Upper lobe of left lung (tissue), 6 donors: ENCODE measurements at places on chromosomes 12 and 14.

DNA sequence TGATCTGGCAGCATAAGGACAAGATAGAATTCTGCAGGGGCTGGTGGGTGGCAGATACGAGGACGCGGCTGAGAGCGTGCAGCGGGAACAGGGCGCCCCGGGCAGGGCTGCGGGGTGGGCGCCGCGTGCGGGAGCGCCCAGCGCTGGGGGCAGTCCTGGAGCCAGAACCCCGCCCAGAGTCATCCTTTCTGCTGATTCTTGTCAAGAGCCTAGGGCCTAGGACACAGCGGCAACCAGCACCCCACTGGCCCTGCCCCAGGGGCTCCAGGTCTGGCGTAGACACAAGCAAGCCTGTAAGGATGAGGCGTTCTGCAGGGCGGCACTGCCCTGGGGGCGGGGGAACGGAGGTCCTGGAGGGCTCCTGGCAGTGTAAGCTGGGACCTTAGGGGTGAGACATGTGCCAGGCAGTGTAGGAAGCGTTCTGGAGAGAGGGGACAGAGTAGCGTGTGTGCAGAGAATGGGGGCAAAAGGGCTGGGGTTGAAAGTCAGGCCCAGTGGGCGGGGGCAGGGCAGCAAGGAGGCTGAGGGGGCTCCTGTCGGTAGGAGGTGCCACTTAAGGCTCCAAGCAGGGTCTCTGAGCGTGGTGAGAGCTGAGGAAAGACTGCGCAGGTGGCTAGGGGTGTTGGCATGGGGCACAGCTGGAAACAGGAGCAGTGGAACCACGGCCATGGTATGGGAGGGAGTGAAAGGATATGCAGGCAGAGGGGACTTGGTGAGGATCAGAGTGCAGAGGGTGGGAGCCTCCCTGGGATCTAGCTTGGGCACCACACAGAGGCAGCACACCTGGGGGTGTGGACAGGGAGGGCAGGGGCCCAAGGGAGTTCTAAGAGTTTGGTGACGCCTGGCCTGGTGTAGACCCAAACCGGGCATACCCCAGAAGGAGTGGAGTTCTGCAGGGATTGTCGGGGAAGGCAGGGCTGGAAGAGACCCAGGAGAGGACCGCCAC, 845 bp upstream of the AHNAK2 start:
- H3K4me1 ChIP-seq = peaks cover 55% of the 10 kb centered on the region
- peak; percentile 83 for DNase-seq

GRCh38 chr12:88544991-88545980, 35.0 kb downstream of the KITLG start:
- no peak for DNase-seq
- no peak overlapping the region for H3K27ac ChIP-seq
- no peak overlapping the region for H3K4me3 ChIP-seq
- H3K27me3 ChIP-seq = no peaks in the 10 kb centered on the region
- no peaks in the 10 kb centered on the region for H3K36me3 ChIP-seq

DNA sequence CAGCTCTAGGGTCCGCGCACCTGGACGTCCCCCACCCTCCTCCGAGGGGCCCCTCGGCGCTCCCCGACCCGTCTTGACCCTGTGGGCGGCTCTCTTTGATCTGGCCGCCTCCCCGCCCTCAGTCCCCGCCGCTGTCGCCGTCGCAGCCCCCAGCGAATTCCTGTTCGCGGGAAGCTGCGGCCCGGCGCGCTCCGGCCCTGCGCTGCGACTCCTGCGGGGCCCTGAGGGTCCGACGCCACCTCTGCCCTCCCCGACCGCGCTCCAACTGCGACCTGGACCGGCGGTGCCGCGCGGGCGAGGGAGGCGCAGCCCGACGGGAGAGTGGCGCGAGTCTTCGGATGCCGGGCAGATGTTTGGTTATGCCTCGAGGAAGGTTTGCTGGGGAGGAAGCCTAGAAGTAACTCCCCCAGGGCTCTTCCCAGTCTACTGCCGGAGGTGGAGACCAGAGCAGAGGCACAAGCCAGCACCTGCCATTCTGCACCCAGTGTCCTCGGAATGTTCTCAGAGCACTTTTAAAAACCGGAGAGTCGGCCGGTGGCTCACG, 440 bp upstream of the ISM2 start:
- no peak overlapping the region for H3K27ac ChIP-seq
- H3K4me3 ChIP-seq = peak overlapping the region; percentile 63
- H3K27me3 ChIP-seq = peaks cover 16% of the 10 kb centered on the region
- no peaks in the 10 kb centered on the region for H3K36me3 ChIP-seq
- peaks cover 12% of the 10 kb centered on the region for H3K4me1 ChIP-seq
- no peak for DNase-seq

DNA sequence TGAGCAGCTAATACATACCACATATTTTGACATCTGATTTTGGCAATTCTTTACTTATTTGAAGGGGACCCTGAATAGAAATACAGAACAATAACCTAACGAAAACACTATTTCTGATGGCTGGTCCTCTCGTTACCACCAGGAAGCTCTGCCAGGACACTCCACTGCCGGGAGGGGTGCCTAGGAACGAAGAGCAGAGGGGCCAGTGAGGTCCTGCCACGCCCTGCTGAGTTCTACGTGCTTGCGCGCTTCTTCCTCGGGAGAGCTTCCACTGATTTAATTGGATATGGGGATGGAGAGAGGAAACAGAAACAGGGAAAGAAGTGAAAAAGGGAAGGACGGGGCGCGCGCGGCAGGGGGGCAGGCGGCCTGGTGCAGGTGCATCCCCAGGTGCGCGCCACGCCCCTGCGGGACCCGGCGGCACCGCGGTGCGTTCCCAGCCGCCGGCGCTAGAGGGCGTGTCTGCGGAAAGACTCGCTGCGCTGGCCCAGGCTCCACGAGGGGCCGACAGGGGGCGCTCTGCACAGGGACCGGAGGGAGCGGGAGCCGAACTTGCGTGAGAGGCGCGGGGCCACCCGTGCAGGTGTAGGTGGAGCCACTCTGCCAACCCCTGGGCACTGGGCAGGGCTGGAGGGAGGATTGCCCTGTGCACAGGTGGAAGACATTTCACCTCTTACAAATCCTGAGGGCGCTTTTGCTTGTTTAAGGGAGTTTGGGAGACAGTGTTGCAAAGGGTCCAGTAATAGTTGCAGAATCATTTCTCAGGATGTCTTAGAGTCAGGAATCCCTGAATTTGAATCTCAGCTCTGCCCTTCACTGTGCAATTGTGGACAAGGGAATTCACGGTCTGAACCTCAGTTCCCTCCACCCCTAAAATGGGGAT, 986.3 kb upstream of the TMEM132C start:
- DNase-seq = peak; percentile 94
- H3K4me3 ChIP-seq = no peak overlapping the region
- H3K4me1 ChIP-seq = no peaks in the 10 kb centered on the region
- no peak overlapping the region for H3K27ac ChIP-seq
- no peaks in the 10 kb centered on the region for H3K27me3 ChIP-seq
- no peaks in the 10 kb centered on the region for H3K36me3 ChIP-seq

- no peak overlapping the region for H3K4me3 ChIP-seq
- no peaks in the 10 kb centered on the region for H3K36me3 ChIP-seq
- no peaks in the 10 kb centered on the region for H3K27me3 ChIP-seq
- no peaks in the 10 kb centered on the region for H3K4me1 ChIP-seq
Measured at GRCh38 chr14:66295386-66295785, 190.8 kb upstream of the CCDC196 start.

- H3K4me1 ChIP-seq = peaks cover 3% of the 10 kb centered on the region
- H3K4me3 ChIP-seq = no peak overlapping the region
- no peak for DNase-seq
- no peaks in the 10 kb centered on the region for H3K27me3 ChIP-seq
Measured at GRCh38 chr12:24363177-24363754, 413.8 kb upstream of the SOX5 start.

DNA sequence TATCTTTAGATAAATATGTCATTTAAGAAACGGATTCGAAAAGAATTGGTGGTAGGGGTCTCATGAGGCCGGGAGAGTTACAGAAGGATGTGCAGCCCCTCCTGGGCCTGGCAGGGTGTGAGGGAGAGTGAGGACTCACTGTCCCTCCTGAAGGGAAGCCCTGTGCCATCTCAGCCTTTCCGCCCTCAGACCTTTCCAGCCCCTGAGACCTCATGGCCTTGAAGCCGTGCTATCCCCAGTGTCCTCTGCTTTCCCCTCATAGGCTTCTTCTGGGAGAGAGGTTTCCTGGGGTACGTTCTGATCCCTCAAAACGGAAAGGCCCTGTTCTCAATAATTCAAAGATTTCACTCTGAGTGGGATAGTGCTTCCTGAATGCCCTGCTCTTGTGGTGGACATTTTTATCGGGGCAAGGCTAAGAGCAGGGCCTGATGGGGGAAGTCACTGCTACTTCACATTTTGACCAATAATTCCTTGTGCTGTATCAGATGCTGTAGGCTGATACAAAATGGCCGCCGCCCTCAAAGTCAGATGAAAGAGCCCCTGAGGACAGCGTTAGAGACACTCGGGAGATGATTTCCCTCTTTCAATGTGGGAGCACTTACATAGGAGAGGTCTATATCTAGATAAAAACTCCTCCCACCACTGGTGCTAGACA, 1.3 kb downstream of the CD4 start:
- no peaks in the 10 kb centered on the region for H3K36me3 ChIP-seq
- DNase-seq = no peak
- H3K27ac ChIP-seq = peak overlapping the region; percentile 75
- no peaks in the 10 kb centered on the region for H3K27me3 ChIP-seq

- no peaks in the 10 kb centered on the region for H3K27me3 ChIP-seq
- H3K4me3 ChIP-seq = no peak overlapping the region
- H3K36me3 ChIP-seq = no peaks in the 10 kb centered on the region
- DNase-seq = no peak
- H3K27ac ChIP-seq = no peak overlapping the region
- no peaks in the 10 kb centered on the region for H3K4me1 ChIP-seq
Measured at GRCh38 chr14:101174980-101175606, 271.6 kb upstream of the RTL1 start.

DNA sequence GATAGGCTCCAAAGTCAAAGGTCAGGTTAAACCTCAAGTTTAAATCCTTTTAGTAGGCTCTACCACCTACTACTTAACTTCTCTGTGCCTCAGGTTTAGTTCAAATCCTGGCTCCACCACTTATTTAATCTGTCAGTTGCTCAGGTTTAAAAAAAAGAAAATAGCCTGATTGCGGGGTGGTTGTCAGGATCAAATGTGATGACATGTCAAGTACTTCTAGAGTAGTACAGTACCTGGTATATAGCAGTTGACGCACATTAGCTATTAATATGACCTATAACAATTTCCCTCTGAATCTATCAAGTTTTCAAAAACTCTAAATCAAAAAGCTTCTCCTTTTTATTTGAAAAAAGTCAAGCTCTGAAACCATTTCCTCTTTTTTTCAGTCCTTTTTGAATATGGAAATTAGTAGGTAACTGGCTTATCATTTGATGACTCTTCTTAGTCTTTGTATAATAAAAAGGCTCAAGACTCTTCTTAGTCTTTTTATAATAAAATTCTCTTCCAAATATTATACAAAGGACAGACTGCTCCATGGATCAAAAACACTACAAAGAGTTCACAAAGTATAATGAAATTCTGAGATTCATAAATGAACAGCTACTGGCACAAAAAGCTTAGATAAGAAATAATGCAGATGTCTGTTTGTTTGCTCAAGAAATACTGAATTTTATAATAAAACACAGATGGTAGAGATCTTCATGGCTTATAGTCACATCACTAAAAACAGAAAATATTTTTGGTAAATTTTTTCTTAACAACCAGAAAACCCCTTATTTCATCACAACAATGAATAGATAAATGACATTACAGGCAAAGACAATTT, 5.0 kb downstream of the OSBPL8 start:
- H3K27ac ChIP-seq = no peak overlapping the region
- H3K4me3 ChIP-seq = no peak overlapping the region

- DNase-seq = no peak
- no peaks in the 10 kb centered on the region for H3K36me3 ChIP-seq
- H3K4me1 ChIP-seq = no peaks in the 10 kb centered on the region
- H3K27ac ChIP-seq = no peak overlapping the region
- H3K4me3 ChIP-seq = no peak overlapping the region
Measured at GRCh38 chr12:74021937-74022336, 515.7 kb upstream of the ATXN7L3B start.

DNA sequence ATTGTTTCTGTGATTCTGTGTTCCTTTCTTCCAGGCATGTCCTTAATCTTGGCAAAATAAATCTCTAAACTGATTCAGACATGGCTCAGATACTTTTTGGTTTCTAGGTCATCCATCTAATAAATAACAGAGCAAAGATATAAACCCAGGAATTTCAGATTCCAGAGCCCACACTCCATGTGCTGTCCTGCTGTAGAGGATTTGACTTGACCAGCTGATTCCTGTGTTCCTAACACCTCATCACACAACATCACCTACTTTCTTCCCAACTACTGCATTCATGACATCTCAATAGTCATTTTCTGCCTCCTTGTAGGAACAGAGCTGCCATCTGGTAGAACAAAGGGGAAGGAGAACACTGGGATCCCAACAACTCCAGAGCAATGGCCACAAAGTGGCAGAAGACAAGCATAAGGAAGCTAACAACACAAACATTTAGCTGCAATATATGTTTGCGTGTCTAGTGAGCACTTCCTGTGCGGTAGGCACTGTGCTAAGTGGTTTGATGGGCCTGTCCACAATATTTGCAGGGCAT, 91.9 kb upstream of the OVCH1 start:
- no peak overlapping the region for H3K27ac ChIP-seq

- H3K4me3 ChIP-seq = no peak overlapping the region
- H3K27ac ChIP-seq = no peak overlapping the region
- H3K4me1 ChIP-seq = no peaks in the 10 kb centered on the region
- no peak for DNase-seq
Measured at GRCh38 chr14:55881577-55882241, 236.5 kb upstream of the PELI2 start.

DNA sequence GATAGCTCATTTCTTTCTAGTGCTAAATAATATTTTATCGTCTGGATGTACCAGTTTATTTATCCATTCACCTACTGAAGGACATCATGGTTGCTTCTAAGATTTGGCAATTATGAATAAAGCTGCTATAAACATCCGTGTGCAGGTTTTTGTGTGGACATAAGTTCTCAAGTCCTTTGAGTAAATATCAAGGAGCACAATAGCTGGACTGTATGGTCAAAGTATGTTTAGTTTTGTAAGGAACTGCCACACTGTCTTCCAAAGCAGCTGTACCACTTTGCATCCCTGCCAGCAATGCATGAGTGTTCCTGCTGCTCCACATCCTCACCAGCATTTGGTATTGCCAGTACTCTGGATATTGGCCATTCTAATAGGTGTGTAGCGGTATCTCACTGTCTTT, 447.4 kb downstream of the MED13L start:
- no peak overlapping the region for H3K27ac ChIP-seq
- no peak for DNase-seq
- H3K4me1 ChIP-seq = no peaks in the 10 kb centered on the region
- H3K27me3 ChIP-seq = no peaks in the 10 kb centered on the region
- no peaks in the 10 kb centered on the region for H3K36me3 ChIP-seq
- H3K4me3 ChIP-seq = no peak overlapping the region

DNA sequence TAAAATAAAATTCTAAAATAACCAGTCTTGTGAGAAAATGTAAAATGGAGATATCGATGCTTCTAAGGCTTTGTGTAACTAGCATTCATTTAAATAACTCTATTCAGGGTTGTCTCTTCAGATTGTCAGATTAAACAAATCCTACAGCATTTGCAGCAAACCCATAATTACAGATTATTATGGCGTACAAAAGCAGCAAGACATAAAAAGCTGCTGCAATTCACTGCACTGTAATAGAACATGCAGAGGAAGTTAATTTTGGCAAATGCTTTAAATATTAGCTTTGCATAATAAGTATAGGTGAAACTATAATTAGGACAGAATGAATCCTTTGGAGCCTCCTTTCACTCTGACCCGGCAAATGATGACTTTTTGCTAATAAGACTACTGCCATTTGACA, 98.3 kb downstream of the INSM2 start:
- H3K27ac ChIP-seq = no peak overlapping the region
- H3K4me3 ChIP-seq = no peak overlapping the region
- no peak for DNase-seq
- H3K36me3 ChIP-seq = peaks cover 22% of the 10 kb centered on the region

GRCh38 chr14:40318211-40318719, 886.0 kb upstream of the FBXO33 start:
- no peak overlapping the region for H3K27ac ChIP-seq
- H3K27me3 ChIP-seq = no peaks in the 10 kb centered on the region
- no peaks in the 10 kb centered on the region for H3K4me1 ChIP-seq
- H3K36me3 ChIP-seq = no peaks in the 10 kb centered on the region
